Astrocyte of the spinal cord (primary cell): ENCODE measurements at places on chromosomes 16 and 17.

DNA sequence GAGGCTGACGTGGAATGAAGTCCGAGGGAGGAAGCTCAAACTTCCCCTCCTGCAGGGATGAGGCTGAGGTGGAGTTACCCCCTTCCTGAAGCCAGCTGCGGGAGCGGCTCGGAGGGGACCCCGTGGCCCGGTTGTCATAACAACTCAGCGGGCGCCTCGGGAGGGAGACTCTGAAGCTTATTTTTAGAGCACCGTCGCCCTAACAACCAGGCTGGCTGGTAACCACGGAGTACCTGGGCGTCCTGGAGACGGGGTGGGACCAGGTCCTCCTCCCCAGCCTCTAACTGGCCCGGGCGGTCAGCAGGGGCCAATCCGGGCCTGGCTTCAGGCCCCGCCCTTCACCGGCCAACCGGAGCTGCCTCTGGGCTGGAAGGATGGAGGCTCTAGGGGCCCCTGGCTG is 27.7 kb downstream of the NECAB2 start:
- peak; percentile 74 for DNase-seq

- no peak for DNase-seq
Observed at GRCh38 chr16:86868786-86869185, 290.4 kb downstream of the FOXL1 start.

DNA sequence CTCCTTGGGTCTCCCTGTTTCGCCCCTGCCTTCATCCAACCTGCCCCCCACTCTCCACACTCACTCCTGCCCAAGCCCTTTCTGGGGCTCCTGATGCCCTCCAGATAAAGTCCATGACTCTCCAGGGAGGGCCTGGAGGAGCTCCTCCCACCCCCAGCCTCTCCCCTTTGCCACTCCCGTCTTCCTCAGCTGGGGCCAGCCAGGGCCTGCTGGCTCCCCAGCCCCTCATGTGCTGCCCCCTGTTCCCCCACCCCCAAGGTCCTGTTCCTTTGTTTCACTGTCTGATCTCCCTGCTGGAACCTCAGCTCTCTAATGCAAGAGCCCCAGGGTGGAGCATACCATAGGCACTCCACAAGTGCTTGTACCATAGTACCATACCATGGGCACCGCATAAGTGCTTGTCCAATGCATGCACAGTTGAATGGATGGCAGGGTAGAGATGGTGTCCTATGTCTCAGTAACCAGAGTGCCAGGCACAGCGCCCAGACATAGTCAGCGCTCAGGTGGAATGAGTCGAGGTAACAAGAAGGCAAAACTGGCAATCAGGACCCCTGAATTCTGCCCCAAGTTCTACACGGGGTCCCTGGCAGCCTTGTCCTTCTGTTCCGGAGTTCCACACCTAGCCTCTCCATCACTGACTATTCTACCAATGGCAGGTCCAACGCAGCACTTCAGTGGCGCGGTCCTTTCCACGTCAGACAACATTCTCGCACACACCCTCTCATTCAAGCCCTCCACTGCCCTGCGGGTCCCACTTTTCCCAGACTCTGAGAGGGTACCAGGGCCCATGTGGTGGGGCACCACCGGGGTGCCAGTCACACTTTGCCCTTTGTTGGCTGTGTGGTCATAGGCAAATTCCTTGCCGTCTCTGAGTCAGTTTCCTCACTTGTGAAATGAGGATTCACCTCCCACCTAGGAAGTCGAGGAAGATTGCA is 1.4 kb downstream of the PLCD3 start:
- no peak for DNase-seq

DNA sequence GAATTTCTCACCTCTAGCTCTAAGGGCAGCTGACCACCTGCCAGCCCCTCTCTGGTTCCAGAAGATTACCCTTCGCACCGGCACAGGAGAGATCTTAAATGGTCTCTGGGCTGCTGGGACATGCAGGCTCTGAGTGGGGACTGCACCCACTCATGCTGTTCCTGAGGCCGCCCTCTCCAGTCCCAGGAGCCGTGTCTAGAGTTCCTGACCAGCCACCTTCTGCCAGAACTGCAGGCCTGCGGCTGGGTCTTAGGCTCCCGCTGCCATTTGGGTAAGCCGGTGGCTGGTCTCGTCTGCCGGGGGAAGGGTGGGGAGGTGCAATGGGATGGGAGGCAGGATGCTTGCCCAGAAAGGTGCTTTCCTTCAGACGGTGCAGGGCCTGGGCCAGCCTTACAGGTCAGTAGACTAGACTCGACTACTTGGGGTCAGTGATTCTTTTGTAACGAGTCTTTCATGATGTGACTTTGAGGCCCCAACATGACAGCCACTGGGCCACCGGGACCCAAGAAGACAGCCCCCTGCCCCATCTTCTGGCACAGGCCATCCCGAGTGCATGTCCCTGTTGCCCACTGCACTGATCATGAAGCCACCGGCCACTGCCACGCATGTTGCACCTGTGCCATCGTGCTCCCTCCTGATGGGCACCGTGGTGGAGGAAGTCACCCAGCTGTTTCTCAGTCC is 26.4 kb downstream of the B9D1 start:
- DNase-seq = no peak

- DNase-seq = no peak
Observed at GRCh38 chr16:81671738-81672597, 107.1 kb upstream of the PLCG2 start.

DNA sequence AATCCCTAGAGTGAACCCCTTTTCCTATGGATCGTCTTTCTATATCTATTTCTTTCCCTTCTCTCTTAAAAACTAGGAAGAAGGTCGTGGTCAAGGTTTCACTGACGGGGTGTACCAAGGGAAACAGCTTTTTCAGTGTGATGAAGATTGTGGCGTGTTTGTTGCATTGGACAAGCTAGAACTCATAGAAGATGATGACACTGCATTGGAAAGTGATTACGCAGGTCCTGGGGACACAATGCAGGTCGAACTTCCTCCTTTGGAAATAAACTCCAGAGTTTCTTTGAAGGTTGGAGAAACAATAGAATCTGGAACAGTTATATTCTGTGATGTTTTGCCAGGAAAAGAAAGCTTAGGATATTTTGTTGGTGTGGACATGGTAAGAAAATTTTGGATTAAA is 9.6 kb downstream of the CYLD start:
- no peak for DNase-seq

DNA sequence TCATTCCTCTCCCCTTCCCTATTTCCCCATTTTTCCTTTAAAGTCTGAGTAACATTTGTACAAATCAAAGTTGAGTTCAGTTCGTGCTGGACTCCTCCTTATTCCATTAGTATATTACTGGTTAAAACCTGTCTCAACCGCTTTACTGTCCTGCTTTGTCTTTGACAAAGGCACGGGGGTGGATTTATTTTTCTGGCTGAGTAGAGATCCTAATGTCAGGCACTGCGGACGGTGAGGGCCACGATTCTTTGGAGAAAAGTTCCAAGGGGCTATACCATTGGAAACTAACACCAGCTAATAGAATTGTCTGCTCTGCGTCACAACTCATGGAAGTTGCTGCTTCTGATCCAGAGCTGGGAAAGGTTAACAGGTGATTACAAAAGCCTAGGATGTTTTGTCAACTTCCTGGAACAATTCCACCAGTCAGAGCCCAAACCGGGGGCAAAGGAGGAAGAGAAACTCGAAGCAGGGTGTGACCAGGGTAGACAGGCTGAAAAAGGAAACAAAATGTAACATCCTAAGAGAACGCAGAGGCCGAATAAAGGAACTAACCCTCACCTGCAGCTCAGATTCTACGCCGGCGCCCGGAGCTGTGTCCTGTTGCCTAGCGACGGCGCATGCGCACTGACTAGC is 12.4 kb downstream of the TAT start:
- DNase-seq = no peak

DNA sequence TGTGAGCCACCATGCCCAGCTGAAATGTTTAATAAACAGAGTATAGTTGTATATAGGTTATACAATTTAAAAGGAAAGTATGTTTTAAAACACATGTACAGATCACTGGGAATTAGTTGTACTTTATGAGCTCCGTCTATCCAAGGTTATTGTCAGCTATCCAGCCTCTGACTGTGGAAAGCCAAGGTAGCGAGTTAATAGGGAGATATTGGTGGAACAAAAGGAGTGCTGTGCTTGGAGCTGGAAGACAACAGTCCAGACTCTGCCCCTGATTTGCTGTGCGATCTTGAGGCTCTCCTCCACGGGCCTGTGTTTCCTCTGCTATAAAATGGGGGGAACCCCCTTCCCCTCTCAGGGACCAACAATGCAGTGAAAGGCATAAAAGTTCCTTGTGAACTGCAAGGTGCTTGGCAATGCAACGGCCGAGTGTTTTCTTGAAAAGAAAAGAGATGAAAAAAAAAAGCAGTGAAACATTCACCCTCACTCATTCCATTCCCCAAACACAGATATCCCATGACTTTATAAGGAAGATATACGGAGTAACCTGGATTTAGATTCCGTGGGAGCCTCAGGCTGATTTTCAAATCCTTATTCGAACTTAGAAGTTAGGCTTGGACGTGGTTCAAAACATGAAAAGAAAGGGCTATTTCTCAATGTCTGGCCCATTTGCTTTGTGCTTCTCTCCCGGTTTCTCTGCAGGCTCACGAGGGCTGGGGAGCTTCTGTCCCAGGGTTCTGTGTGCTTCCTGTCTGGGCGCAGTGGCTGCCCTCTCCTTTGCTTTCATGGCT is 34.1 kb downstream of the CUEDC1 start:
- no peak for DNase-seq

- no peak for DNase-seq
Observed at GRCh38 chr16:24753437-24753836, 24.0 kb downstream of the TNRC6A start.

DNA sequence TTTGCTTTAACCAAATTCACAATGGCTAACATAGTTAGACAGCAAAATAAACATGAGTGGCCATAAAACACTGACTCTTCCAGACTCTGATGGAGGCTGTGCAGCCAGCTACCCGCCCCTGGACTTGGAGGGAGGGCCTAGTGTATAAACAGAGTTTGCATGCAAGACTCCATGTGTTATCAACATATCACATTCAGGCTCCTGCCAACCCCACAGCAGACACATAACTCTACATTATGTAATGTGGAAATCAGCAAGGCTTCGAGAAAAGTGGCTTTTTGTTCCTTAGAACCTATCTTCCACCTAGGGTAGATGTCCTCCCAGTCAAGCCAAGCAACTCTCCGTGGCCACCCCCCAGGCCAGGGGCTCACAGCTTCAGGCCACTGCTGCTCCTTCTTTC is 19.3 kb upstream of the SOX9 start:
- no peak for DNase-seq

GRCh38 chr17:74882517-74883240 is 9.9 kb upstream of the FDXR start:
- no peak for DNase-seq

- DNase-seq = no peak
Observed at GRCh38 chr17:34167354-34167753, 87.7 kb upstream of the CCL2 start.

DNA sequence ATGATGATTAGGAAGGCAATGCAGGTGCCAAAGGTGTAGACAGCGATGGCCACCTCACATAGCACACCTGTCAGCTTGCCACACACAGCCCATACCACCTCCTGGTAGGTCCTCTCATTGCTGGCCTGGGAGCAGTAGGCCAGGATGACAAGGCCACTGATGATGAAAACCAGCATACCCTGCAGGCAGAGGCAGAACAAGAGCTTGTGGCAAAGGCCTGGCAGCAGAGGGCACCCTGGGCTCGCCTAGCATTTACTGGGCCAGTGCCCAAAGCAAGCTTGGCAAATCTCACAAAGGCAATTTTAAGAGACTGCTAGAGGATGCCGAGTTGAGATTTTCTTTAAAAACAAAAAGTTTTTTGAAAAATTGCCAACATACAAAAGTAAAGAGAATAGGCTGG is 5.9 kb downstream of the SLC38A7 start:
- DNase-seq = no peak
